Body of pancreas (tissue), 4 donors: ENCODE measurements at places on chromosomes 2 and 18.

- DNase-seq = no peak
Measured at GRCh38 chr2:231605607-231606091, 13.0 kb downstream of the TEX44 start.

DNA sequence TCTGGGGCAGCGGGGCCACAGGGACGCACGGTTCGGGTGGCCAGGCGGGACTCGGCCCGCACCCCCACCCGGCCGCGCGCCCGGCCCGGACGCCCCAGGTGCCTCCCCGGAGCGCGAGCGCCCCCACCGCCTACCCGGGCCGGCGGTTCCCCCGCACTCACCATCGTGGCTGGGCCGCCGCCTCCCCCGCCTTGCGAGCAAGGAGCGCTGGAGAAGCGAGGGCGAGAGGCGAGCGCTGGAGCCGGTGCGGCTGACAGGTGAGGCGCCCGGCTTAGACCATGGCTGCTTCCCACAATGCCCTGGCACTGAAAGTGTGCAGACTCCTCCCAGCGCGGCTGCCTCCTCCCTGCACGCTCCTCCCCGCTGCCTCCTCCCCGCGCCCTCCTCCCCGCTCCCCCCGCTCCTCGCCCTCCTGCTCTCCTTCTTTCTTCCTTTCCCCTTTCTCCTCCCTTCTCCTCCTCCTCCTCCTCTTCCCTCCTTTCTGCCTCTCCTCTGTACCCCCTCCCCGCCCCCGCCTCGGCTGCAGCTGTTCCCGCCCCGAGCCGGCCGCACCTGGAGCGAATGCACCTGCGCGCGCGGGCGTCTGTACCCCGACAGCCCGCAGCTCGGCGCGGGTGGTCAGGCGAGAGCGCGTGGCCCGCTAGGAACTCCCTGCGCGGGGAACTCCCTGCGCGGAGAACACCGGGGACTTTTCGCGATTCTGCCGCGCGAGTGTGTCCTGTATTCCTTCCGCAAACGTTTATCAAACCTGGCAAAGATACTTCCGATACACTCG is at the start of gene AP1S3:
Gene AP1S3, minus strand, starts transcription at position 296 of the 775 bp plus-strand sequence. Its CDS starts 132 bp downstream, at position 164.
- peak; percentile 90 for DNase-seq

DNA sequence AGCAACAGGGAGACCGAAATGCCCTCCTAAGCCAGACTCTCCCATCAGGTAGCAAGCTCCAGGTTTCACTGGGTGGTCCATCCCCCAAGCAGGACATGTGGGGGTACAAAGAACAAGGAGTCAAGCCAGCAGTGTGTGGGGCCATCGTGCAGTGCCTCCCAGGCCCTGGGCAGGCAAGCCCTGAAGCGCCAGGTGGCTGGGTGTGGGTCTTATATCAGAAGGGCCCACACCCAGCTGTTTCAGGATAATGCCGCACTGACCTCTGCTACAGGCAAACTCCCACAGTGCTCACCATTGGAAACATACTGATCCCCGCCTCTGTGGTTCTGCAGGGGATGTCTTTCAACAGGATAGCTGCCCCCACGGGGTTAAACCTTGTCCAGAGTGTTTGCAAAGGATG is 174.2 kb upstream of the SMAD2 start:
- no peak for DNase-seq

- DNase-seq = no peak
Measured at GRCh38 chr2:179044500-179044899, 5.4 kb downstream of the CCDC141 start.

DNA sequence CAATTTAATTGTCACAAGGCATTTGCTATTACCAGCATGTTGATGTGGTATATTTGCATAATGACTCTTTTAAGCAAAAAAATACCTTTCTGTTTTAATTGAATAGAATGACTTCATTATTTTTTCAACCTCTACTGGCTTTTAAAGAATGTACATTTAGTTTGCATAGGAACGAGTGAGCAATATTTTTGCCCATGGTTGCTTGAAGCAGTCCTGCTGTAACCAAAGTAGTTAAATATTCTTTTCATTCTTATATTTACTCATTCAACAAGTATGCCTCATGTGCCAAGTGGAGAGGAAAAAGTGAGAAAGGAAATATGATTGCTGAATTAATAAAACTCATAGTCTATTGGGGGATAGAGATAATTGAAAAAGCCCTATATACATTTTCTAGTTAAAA is 184.7 kb downstream of the DSEL start:
- no peak for DNase-seq

DNA sequence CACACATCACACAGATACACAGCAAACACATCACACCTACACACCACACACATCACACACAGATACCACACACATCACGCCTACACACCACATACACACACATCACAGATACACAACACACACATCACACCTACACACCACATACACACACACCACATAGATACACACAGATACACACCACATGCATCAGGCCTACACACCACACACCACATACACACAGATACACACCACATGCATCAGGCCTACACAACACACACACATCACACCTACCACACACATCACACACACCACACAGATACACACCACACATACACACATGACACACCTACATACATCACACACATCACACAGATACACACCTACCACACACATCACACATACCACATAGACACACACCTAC is 158.8 kb downstream of the NDUFA10 start:
- no peak for DNase-seq

GRCh38 chr2:120936476-120937334 is 201.0 kb downstream of the GLI2 start:
- no peak for DNase-seq

- DNase-seq = no peak
Measured at GRCh38 chr2:181153886-181154285, 173.5 kb downstream of the UBE2E3 start.

GRCh38 chr2:239828192-239828972 is 196.8 kb downstream of the NDUFA10 start:
- DNase-seq = no peak

DNA sequence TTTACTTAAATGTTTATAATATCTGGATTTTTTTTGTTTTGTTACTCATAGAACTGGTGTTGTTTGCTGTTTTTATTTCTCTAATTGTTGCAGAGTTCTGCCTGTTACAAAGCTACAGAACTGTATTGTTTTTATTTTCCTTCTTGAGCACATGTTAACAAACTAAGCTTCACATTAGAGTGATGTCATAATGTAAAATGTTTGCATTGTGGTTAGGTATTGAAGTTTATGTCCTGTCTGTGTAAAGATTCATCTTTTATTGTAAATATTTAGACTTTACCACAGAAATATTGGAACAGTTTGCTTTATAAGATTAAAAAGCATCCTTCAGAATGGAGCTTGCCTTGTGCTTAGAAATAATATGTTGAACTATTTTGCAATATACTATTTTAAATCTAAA is 67.7 kb downstream of the CLIP4 start:
- DNase-seq = no peak

- no peak for DNase-seq
Measured at GRCh38 chr2:209560911-209561310, 137.1 kb downstream of the MAP2 start.

- no peak for DNase-seq
Measured at GRCh38 chr2:38138996-38139395, 63.0 kb upstream of the CYP1B1 start.

DNA sequence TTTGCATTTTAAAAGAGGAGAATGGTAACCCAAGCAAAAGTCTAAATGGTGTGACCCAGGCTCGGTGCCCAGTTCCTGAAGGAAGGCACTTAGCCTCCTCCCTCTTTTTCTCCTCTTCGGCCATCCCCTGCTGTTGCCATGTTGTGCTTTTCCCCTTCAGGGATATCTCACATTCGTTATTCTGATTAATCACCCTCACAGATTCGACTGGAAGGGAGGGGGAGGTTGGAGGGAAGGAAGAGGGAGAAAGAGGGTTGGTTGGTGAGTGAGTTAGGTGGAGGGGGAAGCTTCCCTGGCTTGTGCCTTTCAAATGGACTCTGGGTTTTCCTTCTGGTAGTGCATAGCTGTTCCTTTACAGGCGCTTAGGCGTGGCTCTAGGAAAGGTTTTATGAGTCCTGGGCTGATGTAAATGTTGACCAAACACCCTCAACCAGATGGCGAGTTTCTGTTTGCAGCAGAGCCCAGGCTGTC is 39.0 kb upstream of the LYPD6B start:
- no peak for DNase-seq

- DNase-seq = no peak
Measured at GRCh38 chr2:48912110-48912509, 156.6 kb upstream of the LHCGR start.

GRCh38 chr2:138948070-138948539 is 167.9 kb upstream of the NXPH2 start:
- DNase-seq = no peak
